ENCODE measurements at places on chromosomes 3 and 15. TPM values are rescaled to one million over a fixed set of nuclear protein-coding genes. Genes with fewer than 3 reads are reported as not detected.
A peak's percentile ranks its signal among the peaks of the same experiment; 100 is the strongest.

GRCh38 chr3:30084971-30085403 is 521.4 kb upstream of the TGFBR2 start:
- H3K4me1 ChIP-seq: no peaks in the 10 kb centered on the region
- no peak overlapping the region for H3K4me3 ChIP-seq
- H3K27me3 ChIP-seq: no peaks in the 10 kb centered on the region
- DNase-seq: no peak
- H3K36me3 ChIP-seq: no peaks in the 10 kb centered on the region

- no peaks in the 10 kb centered on the region for H3K27me3 ChIP-seq
- H3K27ac ChIP-seq: no peak overlapping the region
- no peaks in the 10 kb centered on the region for H3K4me1 ChIP-seq
- no peaks in the 10 kb centered on the region for H3K36me3 ChIP-seq
- no peak overlapping the region for H3K4me3 ChIP-seq
Measured at GRCh38 chr3:122356402-122356801, 26.6 kb downstream of the MIX23 start.

CIDEC gene
- 0.93 TPM for total RNA-seq

DNA sequence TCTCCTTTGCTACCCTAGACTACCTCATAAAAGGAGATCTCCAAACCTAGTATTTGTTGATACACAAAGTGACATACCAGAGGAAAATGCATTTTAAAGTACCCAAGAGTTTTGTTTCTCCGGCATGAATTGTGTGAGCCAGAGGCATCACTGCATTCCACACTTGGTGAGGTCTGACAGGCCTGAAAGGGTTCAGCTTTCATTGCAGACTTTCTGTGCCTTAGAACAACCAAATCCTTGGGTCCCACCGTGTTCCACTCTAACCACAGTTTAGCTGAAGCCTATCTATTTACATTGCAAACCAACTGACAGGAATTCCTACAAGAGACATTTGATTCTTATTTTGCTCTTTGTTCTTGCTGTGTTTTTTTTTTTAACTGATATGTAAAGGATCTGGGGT is 21.0 kb upstream of the EID1 start:
- no peaks in the 10 kb centered on the region for H3K36me3 ChIP-seq
- no peak overlapping the region for H3K4me3 ChIP-seq
- no peaks in the 10 kb centered on the region for H3K4me1 ChIP-seq
- H3K27ac ChIP-seq: no peak overlapping the region
- no peak for DNase-seq

KBTBD13 gene
- 1.8 TPM for total RNA-seq

- peaks cover 16% of the 10 kb centered on the region for H3K4me1 ChIP-seq
- H3K27ac ChIP-seq: peak overlapping the region; percentile 10
- DNase-seq: no peak
- peaks cover 4% of the 10 kb centered on the region for H3K36me3 ChIP-seq
Measured at GRCh38 chr15:59691194-59691805, 2.2 kb upstream of the BNIP2 start.

DNA sequence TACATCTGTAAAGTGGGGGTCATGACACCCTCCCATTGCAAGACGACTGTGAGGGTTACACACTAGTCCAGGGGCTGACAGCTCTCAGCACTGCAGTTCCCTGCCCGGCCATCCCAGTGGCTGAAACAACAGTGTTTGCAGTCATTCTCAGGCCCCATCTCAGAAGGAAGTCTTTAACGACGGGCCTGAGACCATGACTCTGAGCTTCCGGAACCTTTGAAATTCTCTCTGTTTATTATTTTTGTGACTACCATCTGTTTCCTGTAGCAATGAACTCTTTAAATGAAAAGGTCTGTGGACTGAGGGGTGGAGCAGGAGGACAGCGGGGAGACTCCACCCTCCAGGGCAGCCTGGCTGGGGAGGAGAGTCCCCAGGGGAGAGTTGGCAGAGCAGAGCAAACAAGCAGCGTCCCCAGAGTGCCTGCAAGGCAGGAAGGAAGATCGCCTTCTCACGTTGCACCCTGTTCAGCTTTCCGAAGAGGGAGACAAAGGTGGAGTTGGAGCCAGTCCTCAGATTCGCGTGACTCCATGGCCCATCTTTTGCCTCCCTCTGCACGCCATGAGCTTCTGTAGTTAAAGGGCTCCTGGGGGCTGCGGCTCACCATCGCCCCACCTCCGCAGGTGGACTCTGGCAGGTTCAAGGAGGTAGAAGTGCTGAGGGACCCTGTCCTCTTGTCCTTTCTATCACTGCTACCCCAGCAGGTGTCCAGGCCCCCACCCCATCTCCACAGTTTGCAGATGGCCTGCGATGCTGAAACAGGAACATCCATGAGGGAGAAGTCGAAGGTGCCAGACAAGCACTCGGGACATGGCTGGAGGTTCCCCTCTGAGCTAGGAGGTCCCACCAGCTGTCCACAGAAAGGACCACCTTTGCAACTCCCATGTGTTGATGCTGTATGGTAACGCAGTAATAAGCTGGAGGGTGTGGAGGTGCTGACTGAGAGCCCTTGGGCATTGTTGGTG is 525.8 kb upstream of the PROK2 start:
- H3K4me3 ChIP-seq: no peak overlapping the region
- DNase-seq: no peak
- H3K27me3 ChIP-seq: no peaks in the 10 kb centered on the region
- H3K27ac ChIP-seq: peak overlapping the region; percentile 36
- H3K4me1 ChIP-seq: no peaks in the 10 kb centered on the region

VEPH1 gene
- total RNA-seq: not detected

SCAANT1 gene
- total RNA-seq: not detected

GRCh38 chr3:187005827-187006481 is 75.6 kb downstream of the ST6GAL1 start:
- no peak overlapping the region for H3K27ac ChIP-seq
- H3K36me3 ChIP-seq: no peaks in the 10 kb centered on the region
- H3K4me3 ChIP-seq: no peak overlapping the region
- H3K27me3 ChIP-seq: no peaks in the 10 kb centered on the region
- H3K4me1 ChIP-seq: no peaks in the 10 kb centered on the region

DNA sequence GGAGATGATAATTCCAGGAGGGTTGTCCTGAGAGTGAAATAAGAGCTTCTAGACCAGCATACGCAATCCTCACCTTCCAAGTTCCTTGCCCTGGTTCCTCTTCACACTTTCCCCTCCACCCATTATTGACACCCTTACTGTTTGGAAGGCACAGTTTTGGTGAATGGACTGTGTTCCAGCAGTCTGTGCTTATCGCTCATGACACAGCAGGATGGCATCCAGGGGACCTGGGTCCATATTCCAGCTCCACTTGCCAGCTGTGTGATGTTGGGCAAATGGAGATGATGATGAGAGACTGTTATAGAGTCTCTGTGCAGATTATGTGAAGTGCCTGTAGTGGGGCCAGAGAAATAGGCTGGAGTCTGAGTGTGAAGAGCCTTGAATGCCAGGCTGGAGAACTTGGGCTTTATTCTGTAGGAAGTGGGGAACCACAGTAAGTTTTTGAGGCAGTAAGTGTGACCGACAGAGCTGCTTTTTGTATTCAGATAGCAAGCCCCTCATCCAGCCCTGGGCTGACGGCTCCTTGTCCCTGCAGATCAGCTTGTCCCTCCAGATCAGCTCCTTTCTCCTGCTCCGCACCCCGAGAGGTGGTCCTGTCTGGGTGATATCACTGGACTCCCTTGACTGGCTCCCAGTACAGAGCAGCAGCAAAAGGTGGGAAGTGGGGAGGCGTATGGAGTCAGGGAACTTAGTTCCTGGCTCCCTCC is 8.1 kb downstream of the KBTBD13 start:
- peaks cover 61% of the 10 kb centered on the region for H3K4me1 ChIP-seq
- DNase-seq: no peak
- peak overlapping the region; percentile 87 for H3K27ac ChIP-seq
- H3K4me3 ChIP-seq: no peak overlapping the region

GRCh38 chr15:47410247-47410646 is 307.1 kb upstream of the SEMA6D start:
- H3K27me3 ChIP-seq: no peaks in the 10 kb centered on the region
- DNase-seq: no peak
- H3K4me1 ChIP-seq: peaks cover 7% of the 10 kb centered on the region
- H3K4me3 ChIP-seq: no peak overlapping the region
- no peak overlapping the region for H3K27ac ChIP-seq
- no peaks in the 10 kb centered on the region for H3K36me3 ChIP-seq

ROBO1 gene
- 3.1 TPM for total RNA-seq
